Left ventricle myocardium inferior (tissue), 1 donor: ENCODE measurements at places on chromosomes 5 and 9.

- no peak for DNase-seq
Observed at GRCh38 chr5:82911910-82912309, 165.3 kb downstream of the TMEM167A start.

- no peak for DNase-seq
Observed at GRCh38 chr5:176658817-176659511, 11.7 kb downstream of the TSPAN17 start.

DNA sequence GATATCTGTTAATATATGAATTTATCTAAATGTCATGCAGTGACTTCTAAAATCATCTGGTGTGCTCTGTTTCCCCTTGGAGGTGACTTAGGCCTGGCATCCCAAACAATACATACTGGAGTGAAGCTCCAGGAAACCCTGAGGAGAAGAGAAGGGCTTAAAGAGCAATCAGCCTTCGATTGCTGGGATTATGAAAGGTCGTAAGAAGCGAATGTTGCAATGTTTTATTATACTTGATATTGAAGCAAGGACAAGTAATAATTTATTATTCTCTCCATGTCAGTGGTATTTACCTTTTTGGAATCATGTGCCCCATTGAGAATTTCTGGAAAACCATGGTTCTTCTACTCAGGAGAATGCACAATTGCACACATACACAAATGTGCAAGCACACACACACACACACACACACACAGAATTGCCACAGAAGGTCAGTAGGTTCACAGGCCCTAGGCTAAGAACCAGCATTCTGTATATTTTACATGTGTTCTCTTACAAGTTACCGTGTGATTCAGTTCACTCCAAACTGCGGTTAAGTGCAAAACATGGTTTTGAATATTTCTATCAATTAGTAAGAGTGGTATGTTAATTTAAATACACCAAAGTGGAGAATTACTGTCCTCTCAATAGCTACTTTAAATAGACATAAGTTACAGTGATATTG, 79.1 kb upstream of the CDKN2B start:
- DNase-seq = no peak

GRCh38 chr9:132993511-132993939, 15.0 kb downstream of the GFI1B start:
- DNase-seq = no peak

DNA sequence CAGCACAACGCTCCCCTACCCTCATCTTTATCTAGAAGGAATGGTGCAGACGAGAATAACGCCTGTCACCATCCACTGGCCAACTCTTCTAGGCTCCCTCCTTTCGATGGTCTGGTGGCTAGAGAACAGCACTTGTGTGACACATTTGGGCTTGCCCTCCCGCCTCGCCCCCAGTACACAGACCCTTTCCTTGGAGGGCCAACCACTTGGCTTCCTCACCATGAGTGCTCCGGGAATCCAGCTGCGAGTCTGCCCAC, 1.4 kb downstream of the GNAQ start:
- no peak for DNase-seq

GRCh38 chr9:24846248-24846912, 300.7 kb upstream of the IZUMO3 start:
- no peak for DNase-seq

- no peak for DNase-seq
Observed at GRCh38 chr9:71136696-71137095, 15.3 kb upstream of the TRPM3 start.

DNA sequence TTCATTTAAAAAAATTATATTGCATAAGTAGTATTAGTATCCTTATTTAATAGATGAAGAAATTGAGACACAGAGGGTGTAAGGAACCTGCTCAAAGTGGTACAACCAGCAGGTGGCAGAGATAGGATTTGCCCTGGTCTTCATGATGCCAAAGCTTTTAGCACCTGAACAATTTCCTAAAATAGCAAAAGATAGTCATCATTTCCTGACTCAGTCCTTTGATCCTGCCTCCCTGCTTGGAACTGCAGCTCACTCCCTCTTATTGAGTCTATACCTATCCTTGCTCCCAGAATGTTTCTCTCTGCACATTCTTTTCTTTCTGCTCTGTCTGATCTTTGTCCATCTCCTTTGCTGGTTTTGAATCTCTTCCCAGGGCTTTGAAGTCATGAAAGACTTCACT, 155.8 kb downstream of the FRMD3 start:
- no peak for DNase-seq

- DNase-seq = no peak
Observed at GRCh38 chr5:1200495-1201326, 684 bp upstream of the SLC6A19 start.

DNA sequence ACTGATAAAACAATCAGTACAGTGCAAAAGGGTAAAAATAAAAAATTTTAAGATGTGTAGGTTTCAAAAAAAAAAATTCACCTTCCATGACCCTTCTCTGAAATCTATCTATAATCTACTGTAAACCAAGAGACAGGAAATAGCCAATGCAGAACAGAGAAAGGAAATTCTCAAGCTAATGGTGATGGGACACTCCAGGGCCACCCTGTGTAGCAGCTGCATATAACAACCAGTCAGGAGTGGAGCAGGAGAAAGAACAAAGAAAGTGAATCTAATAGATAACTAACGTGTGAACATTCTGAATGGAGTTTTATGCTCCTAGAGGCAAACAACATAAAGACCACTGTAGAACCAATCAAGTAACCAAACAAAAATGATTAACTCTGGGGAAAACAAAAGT, 16.6 kb downstream of the SPTLC1 start:
- DNase-seq = no peak
